ENCODE measurements at places on chromosomes 5 and 9.

DNA sequence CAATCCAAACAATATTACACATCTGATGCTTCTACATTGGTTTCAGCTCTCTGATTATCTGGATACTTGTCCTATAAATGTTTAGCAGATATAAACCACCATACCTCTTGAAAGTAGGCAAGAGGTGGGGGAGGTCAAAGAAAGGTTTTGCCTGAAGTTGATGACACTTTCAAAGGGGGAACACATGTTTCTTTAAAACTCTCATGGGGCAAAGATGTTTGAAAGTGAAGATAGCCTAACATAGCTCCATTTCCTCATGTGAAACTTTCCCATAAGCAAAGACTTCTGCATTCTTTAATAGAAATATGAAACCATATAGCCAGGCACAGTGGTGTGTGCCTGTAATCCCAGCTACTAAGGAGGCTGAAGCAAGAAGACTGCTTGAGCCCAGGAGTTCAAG lies 62.1 kb downstream of the CETN3 start:
- no peaks in the 10 kb centered on the region for H3K4me1 ChIP-seq
- H3K27me3 ChIP-seq = no peaks in the 10 kb centered on the region
- H3K4me3 ChIP-seq = no peak overlapping the region
- H3K36me3 ChIP-seq = no peaks in the 10 kb centered on the region

DNA sequence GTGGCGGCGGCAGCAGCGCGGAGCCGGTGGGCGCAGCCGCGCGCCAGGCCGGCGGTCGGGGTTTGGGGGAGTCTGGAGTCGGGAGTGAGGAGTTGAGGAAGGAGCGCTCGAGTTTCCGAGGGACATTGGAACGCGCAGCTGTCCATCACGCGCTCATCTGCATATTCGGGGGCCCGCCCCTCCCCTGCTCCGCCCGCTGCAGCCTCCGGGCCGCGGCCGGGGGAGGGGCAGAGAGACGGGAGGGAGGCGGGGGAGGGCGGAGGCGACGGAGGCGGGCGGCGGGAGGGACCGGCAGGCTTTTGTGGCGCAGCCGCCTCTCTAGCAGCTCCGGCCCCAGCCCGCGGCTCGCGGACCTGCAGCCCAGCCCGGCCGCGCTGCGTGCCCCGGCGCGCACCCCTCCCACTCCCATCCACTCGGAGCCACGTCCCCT lies at the start of gene IRX2:
IRX2 (minus strand) TSS at position 86 of the 430 bp plus-strand sequence. CDS start 264 bp downstream, outside the sequence.
- peaks cover 51% of the 10 kb centered on the region for H3K4me1 ChIP-seq
- no peaks in the 10 kb centered on the region for H3K27me3 ChIP-seq
- H3K27ac ChIP-seq = peak within 1 kb of the TSS; percentile 50
- H3K36me3 ChIP-seq = no peaks in the 10 kb centered on the region

DNA sequence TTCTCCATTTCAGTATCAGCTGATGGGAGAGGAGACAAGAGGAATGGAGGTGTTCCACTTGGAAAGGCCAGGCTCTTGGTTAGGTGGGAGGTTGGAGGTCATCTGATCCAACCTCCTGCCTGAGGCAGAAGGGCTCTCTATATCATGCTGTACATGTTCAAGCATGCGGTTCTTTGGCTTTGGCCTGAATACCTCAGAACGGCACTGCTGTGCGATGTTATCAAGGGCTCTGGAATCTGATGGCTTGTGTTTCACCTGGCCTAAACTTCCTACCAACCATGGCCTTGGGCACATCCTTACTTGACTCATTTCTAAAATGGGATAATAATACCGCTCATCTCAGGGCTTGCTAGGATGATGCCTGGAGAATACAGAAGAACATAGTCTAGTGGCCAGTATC lies 90.1 kb upstream of the FAM169A start:
- H3K27me3 ChIP-seq = no peaks in the 10 kb centered on the region
- DNase-seq = no peak
- no peaks in the 10 kb centered on the region for H3K36me3 ChIP-seq
- no peak overlapping the region for H3K27ac ChIP-seq
- H3K4me1 ChIP-seq = no peaks in the 10 kb centered on the region

- no peaks in the 10 kb centered on the region for H3K27me3 ChIP-seq
- no peak for DNase-seq
- no peak overlapping the region for H3K4me3 ChIP-seq
- peaks cover 41% of the 10 kb centered on the region for H3K4me1 ChIP-seq
- H3K27ac ChIP-seq = peak overlapping the region; percentile 73
- H3K36me3 ChIP-seq = no peaks in the 10 kb centered on the region
Observed at GRCh38 chr5:91129748-91130147, 253.4 kb downstream of the ARRDC3 start.

GRCh38 chr5:90866333-90866732 lies 307.7 kb downstream of the ADGRV1 start:
- no peak overlapping the region for H3K4me3 ChIP-seq
- no peaks in the 10 kb centered on the region for H3K4me1 ChIP-seq
- no peak overlapping the region for H3K27ac ChIP-seq
- no peaks in the 10 kb centered on the region for H3K27me3 ChIP-seq
- no peaks in the 10 kb centered on the region for H3K36me3 ChIP-seq

DNA sequence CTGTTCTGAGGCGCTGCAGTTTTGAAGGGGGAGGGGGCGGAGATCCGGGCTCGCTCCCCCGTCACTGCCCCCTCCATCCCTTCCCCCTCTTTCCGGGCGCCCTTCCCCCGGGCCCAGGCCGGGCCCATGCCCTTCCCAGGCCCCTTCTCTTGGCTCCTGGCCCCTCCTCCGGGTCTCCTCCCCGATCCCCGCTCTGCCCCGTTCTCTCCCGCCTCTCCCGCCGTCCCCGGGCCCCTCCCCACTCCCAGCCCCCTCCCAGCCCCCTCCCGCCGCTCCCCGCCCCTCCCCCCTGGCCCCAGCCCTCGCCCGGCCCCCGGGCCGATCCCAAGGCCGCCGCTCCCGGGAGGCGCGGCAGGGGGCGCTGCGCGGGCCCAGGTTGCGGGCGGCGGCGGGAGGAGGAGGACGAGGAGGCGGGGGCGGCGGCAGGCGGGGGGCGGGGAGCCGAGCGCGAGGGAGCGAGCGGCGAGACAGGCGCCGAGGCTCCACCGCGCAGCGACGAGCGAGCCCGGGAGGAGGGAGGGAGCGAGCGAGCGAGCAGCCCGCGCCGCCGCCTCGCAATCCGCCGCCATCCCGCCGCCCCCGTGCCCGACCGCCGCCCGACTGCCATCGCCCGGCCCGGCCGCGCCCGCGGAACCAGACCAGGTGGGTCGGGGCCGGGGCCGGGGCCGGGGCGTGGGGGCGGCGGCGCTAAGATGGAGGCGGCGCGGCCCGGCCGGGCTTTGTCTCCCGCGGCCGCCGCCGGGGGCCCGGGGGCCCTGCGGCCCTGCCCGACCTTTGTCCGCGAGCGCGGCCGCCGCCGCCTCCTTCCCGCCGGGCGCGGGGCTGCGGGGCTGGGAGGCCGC lies at the start of gene PRRC2B:
PRRC2B (plus strand) TSS at position 465 of the 842 bp plus-strand sequence. CDS start 36,059 bp downstream, outside the sequence.
- no peaks in the 10 kb centered on the region for H3K27me3 ChIP-seq
- DNase-seq = peak; percentile 75
- peak within 1 kb of the TSS; percentile 99 for H3K27ac ChIP-seq
- peak within 1 kb of the TSS; percentile 83 for H3K4me3 ChIP-seq
- H3K36me3 ChIP-seq = no peaks in the 10 kb centered on the region
- peaks cover 36% of the 10 kb centered on the region for H3K4me1 ChIP-seq

DNA sequence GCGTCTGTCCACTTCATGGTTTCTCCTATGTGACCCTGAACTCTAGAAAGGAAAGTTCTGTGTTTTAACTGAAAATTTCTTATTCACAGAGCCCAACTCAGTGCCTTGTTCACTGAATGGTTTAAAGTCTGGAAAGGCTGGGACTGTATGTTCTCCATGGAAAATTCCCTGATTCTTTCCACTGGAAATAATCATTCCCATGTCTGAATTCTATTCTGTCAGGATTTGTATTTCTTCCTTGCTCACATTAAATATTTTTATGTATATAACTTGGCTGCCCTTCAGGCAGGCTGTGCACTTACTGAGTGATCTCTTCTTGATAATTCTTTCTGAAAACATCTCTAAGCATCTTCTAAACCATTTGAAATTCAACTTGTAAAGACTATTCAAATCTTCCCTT lies 1126.9 kb upstream of the DMAC1 start:
- DNase-seq = no peak
- no peak overlapping the region for H3K27ac ChIP-seq
- H3K36me3 ChIP-seq = no peaks in the 10 kb centered on the region
- H3K4me1 ChIP-seq = no peaks in the 10 kb centered on the region
- H3K4me3 ChIP-seq = no peak overlapping the region

DNA sequence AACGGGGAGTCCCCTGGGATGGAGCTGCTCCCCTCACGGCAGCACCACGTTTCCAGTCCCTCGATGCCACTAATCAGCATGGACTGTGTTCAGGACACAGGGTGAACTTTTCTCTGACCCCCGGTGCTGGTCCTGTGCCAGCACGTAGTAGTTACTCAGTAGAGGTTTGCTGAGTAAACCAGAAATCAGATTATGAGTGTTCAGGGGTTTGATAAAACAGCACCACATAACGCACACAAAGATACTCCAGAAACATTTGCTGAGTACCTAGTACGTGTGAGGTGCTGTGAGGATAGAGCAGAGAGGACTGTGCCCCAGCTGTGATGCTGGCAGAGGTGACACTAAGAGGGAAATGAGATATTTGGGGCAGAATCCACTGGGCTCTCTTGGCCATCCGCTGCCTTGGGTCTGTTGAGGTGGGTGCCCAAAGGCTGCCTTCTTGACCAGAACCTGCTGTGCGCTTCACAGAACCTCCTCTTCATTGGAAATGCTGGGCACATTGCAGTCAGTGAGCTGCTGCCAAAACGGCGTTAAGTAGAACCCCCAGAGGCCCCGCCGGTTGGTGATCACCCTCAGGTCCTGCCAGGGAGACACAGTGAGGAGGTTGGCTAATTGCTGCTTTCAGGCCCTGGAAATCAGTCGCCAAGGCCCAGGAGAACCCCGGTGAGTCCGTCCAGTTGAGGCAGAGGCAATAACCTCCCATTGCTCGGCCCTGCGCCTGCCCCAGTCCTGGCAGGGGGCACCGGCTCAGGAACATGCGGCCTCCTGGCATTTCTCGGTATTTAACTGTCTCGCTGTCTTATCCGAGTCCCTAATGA lies 49.4 kb downstream of the NEURL1B start:
- peak overlapping the region; percentile 69 for H3K27ac ChIP-seq
- H3K4me1 ChIP-seq = peaks cover 98% of the 10 kb centered on the region
- no peak for DNase-seq
- H3K36me3 ChIP-seq = no peaks in the 10 kb centered on the region

- H3K4me3 ChIP-seq = no peak overlapping the region
- no peaks in the 10 kb centered on the region for H3K36me3 ChIP-seq
- no peaks in the 10 kb centered on the region for H3K27me3 ChIP-seq
- H3K4me1 ChIP-seq = no peaks in the 10 kb centered on the region
- no peak overlapping the region for H3K27ac ChIP-seq
- DNase-seq = no peak
Observed at GRCh38 chr5:88244686-88245085, 24.0 kb downstream of the TMEM161B start.

DNA sequence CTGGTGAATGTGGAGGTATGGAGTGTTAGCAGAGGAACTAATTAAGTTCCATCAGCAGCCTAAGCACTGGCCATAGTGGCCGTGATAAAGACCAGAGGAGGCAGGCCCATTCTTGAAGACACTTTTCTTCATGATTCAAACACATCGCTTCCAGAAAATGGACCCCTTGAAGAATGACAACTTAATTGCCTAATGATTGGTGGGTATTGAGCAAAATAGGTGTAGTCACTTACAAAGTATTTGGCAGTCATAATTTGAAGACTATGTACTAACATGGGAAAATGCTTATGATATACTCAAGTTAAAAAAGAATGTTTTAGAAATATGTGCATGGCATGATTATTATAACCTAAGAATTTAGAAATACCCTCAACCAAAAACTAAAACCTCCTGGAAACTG lies 44.8 kb downstream of the MEGF10 start:
- no peaks in the 10 kb centered on the region for H3K36me3 ChIP-seq
- H3K27ac ChIP-seq = no peak overlapping the region
- H3K27me3 ChIP-seq = no peaks in the 10 kb centered on the region
- no peak for DNase-seq
- no peaks in the 10 kb centered on the region for H3K4me1 ChIP-seq

DNA sequence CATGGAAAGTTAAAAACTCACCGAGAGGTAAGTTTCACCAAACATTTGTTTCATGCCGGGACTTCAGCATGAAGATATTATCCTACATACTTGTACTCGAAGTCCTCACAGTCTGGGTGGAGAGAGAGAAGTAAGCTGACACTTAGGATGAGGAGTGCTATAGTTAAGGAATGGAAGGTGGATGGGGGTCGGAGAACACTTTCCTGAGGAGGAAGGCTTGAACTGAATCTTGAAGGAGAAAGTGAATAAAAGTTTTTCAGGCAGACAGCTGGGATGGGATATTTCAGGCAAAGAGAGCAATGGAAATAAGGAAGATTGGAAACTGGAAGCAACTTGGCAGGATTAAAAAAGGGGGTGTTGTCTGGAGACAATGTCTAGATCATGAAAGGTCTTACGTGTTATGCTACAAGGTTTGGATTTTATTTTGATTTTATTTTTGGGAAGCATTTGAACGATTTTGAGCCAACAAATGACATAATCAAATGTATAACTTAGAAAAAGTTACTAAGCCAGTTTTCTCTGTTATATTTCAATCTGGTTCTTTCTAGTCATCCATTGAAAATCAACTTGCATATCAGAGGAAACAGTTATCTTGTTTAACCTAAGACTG lies 167.1 kb downstream of the PAM start:
- no peaks in the 10 kb centered on the region for H3K27me3 ChIP-seq
- DNase-seq = no peak
- H3K27ac ChIP-seq = no peak overlapping the region
- no peak overlapping the region for H3K4me3 ChIP-seq
- H3K36me3 ChIP-seq = peaks cover 18% of the 10 kb centered on the region

DNA sequence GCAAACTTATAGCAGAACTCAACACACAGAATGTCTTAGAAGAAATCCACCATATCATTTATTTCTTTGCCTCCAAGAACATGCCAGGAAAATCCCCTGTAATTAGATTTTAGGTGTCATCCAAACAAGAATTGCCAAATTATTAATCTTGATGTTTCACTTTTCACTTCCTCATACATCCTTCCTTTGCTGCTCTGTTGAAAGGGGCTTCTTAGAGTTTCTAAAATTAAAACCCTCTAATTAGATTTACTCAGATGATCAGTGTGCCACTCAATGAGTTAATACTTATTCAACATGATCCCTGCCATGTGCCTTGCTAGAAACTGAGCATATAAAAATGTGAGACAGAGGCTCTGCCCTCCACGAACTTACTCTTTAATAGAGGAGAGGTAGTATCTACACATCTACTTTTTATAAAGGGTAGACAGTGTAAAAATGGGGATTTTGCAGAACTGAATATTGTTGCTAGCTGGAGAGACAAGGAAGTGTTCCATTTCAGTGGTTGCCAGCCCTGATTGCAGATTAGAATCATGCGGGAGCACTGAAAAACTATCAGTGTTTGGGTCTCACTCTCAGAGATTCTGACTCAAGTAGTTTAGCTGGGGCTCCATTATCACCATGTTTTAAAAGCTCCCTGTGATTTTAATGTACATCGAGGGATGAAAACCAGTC lies 498.4 kb downstream of the TLE4 start:
- no peaks in the 10 kb centered on the region for H3K36me3 ChIP-seq
- peaks cover 6% of the 10 kb centered on the region for H3K4me1 ChIP-seq
- no peaks in the 10 kb centered on the region for H3K27me3 ChIP-seq
- no peak overlapping the region for H3K27ac ChIP-seq
- H3K4me3 ChIP-seq = no peak overlapping the region
